Right lung (tissue), 10 donors: ENCODE measurements at places on chromosomes 12 and 14. TPM values are rescaled to one million over a fixed set of nuclear protein-coding genes. Genes with fewer than 3 reads are reported as not detected.

OTOGL gene
- polyA plus RNA-seq, result 0.37 TPM

- DNase-seq, result no peak
These were observed 176.1 kb downstream of the ADGRD1 start for GRCh38 chr12:131129839-131130238.

- DNase-seq, result no peak
These were observed 263.8 kb downstream of the DIO2 start for GRCh38 chr14:79947440-79948054.

DNA sequence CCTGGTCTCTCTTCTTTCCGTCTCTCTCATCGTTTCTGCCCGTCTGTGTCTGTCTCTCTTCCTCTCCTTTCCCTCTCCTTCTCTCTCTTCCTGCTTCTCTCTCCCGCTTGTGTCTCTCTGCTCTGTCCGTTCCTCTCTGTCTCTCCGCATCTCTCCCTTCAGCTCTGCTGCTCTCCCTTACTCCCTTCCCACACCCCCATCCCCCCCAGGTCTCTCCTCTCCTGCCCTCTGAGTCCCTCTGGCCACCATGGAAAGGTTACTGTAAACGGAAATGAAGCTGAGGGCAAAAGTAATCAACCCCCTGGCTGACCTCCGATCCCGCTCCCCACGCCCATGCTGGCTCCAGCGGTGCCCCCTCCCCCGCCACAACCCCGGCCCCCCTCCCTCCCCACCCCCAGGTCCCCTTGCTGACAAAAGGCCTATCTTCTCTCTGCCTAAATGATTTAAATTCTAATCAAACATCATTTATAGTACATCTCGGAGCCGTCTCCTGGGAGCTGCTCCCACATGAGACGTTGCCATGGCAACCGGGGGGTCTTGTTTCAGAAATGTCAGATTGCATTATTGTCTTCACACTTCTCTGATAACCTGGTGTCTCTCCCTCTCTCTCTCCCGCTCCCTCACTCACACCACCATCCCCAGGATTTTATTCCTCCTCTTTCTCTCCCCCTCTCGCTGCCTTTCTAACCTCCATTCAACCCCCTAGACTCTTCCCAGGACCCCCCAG, 203.8 kb downstream of the RBM19 start:
- no peak for DNase-seq

- no peak for DNase-seq
These were observed 635.4 kb upstream of the ATXN7L3B start for GRCh38 chr12:73902260-73902659.

DNA sequence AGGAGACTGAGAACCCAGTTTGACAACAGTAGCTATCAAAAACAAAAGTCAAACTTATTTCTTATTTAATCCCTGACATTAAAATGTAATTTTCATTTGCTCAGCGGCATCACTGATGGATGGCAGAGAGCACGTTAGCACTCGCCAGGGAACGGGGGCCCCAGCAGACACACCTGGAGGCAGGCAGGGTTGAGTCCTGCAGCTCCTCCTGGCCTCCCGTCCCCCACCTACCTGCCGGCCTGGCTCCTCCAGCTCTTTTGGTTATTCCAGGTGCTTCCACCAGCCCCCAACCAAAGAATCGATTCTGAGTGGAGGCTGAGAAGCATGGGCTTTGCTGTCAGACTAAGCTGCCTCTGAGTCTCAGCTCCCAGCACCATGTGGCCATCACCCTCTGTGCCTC, 113.6 kb downstream of the PHETA1 start:
- no peak for DNase-seq

DNA sequence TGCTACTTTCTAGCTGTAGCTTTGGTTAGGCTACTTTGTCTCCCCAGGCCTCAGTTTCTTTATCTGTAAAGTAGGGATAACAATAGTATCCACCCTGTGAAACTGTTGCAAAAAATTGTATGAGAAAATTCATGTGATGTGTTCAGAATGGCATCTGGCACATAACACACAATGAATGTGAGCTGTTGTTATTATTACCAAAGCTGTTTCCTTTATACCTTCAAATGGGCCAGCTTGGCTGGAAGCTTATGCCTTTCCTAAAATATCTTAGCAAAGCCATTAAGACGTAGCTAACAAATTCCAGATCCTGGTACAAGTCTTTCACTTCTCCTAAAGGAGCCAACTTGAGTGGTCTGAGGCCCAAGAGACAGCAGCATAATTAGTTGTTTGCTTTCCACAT, 25.2 kb upstream of the MANSC4 start:
- DNase-seq, result no peak

DNA sequence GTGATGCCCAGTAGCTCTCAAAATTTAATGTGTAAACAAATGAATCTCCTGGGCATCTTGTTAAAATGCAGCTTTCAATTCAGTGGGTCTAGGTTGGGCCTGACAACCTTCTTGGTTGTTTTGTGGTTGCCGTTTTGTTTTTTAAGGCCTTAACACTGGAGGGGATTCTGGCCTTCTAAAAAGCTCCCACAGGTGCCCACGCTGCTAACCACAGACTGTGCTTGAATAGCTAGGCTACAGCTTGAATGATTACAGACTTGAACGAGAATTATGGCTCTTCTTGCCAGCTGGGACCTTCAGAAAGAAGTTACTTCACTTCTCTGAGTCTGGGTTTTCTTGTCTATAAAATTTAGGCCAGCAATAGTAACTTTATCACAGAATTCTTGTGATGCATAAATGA, 1.3 kb upstream of the FLVCR2 start:
- no peak for DNase-seq
